ENCODE measurements at places on chromosomes 3 and 15.

DNA sequence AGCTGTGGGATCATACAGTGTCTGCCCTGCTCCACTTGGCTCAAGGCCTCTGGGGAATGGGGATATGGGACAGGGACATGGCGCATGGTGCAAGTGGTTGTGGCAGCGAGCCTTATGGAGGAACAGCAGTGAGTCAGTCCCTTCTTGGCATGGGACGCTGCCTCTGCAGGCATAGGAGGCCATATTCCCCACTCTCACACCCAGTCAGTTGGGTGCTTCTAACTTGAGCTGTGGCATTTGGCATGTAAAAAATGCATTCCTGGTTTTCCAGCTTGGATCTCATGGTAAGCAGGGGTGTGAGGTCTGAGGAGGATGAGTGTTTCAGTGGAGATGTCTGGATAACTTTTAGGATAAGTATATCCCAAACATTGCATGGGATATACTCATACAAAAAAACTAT, 31.6 kb upstream of the UBE2Q2 start:
- DNase-seq = no peak

- DNase-seq = no peak
Observed at GRCh38 chr3:190692256-190692655, 170.2 kb downstream of the GMNC start.

- no peak for DNase-seq
Observed at GRCh38 chr3:161579395-161580126, 83.0 kb downstream of the OTOL1 start.

DNA sequence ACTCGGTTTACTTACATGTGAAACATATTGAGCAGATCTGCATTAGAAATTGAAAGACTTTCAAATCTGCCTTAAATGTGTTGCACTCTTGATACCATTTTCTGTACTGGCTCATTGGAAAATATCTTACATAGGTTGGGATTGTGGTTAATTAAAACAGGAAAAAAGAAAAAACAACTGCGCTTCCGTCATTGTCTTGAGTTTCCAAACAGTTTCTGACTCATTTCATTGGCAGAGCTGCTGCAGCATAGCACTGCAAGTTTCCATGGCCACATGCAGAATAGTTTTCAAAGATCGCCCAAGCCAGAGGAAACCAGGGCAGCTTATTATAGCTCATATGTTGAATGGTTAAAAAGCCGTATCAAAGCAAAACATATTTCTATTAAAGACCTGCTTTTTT, 446.6 kb upstream of the BCHE start:
- no peak for DNase-seq

- DNase-seq = no peak
Observed at GRCh38 chr15:33078607-33079006, 115.9 kb downstream of the FMN1 start.

DNA sequence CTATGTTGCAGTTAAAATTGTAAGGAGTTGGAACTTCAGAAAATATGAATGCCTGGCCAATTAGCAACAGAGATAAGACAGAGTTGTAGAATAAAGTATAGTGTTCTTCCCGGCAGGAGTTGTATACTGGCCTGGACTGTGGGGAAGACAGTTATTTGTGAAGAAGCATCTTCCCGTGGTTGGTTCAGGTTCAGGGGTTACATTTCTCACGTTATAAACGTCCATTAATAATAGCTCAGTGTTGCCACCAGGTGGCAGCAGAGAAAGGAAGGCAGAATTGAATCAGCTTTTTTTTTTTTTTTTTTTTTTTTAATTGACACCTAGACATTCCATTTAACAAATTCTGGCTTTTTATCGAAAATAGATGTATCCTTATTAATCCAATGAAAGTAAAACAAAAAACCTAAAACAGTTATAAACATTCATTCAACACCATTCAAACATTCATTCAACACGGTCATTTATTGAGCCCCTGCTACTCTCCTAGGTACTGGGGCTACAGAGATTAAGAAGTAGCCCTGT, 66.4 kb upstream of the NR2E3 start:
- peak; percentile 57 for DNase-seq

GRCh38 chr3:37444696-37445095, 270.3 kb upstream of the LRRFIP2 start:
- no peak for DNase-seq

All from CD4-positive, alpha-beta T cell treated with Interleukin-12 subunit alpha and Interleukin-12 subunit beta, for 1 hour (primary cell).